ENCODE measurements at places on chromosomes 6 and 20. TPM values are rescaled to one million over a fixed set of nuclear protein-coding genes. Genes with fewer than 3 reads are reported as not detected.
A peak's percentile ranks its signal among the peaks of the same experiment; 100 is the strongest.

The RNF217 gene
- 14.1 TPM for total RNA-seq

The GSTA1 gene
- total RNA-seq, result not detected

DNA sequence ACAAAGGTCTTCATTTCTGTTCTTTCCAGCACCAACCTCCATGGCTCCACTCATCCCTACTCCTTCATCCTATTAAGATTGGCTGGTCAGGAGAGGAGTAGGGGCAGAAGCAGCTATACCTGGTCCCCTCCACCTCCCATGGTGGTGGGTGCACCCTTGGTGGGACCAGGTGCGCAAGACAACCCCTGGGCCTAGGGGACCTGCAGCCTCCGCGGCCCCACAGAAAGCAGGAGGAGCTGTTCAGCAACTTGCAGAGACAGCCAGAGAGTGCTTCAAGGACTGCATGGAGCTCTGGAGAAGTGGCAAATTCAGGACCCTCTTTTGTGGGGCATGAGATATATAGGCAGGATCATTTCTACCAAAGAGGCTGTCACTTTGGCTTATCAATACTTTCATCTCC, 9.8 kb downstream of the ULBP2 start:
- DNase-seq, result no peak

The GGT7 gene
- total RNA-seq, result 21.6 TPM

- DNase-seq, result no peak
These were observed 158.2 kb upstream of the PRND start for GRCh38 chr20:4563534-4563933.

The RBM12 gene
- 46.2 TPM for total RNA-seq

DNA sequence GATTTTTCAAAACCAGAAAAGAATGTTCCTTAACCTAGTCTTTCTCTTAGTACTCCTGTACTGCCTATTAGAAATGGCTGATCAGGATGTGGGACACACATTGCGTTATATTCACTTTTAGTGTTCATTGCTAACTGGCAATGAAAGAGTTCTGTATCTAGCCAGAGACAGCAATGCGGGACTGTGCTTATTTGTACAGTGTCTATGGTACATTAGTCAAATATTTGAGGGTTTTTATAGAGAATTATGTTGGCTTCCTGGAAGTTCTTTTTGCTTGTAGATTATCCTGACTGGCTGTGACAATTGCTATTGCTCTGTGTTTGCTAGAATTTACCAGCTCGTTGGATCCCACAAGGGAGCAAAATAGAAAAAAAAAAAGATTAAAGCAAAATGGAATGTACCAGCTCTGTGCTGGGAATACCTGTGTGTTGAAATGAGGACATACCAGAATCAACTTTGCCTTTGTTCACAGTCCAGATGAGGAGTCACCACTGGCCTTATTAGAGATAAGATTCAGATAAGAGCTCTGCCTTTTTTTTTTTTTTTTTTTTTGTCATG, 22.4 kb upstream of the IFNGR1 start:
- DNase-seq, result no peak

GRCh38 chr6:9295644-9296043, 860.3 kb upstream of the SLC35B3 start:
- DNase-seq, result no peak

GRCh38 chr20:3777716-3778629, 3.3 kb downstream of the SPEF1 start:
- peak; percentile 77 for DNase-seq

GRCh38 chr6:149851461-149852110, 12.6 kb downstream of the LRP11 start:
- DNase-seq, result no peak

DNA sequence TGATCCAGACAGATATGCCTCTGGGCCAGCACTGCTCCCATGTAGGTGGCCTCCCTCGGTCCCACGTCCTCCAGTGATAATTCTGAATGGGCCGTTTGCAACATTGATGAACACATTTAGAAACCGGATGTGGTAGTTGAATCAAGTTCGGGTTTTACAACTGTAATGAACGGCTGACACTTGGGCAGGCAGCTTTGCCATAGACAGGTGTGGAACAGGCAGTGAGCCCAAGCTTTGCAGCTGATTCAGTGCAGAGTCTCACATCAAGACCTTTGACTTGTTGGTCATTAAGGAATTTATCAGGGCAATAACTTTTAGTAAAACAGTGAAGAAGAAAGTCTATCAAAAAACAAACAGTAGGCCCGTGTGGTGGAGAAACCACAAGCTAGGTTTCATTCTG, 466.6 kb upstream of the AGPAT4 start:
- DNase-seq, result no peak

- no peak for DNase-seq
These were observed 31.1 kb downstream of the VSTM2L start for GRCh38 chr20:37933786-37934633.

The MLN gene
- not detected for total RNA-seq

DNA sequence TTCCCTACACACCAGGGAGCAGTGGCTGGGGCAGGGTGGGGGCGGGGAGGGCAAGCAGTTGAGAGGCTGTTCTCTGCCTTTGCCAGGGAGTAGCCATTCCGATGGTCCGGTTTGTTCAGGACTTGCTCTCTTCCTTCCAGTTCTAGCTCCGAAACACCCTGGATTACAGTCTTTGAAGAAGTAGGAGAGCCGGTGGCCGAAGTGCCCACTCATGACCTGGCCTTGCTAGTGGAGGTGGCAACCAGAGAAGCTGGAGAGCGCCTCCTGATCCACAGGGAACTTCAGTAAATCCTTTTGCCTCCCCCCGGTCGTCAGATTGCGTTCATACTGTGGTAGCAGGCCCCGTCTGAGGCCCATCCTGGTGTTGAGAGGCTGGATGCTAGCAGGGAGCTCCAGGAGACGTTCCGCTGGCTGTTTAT, 92.8 kb downstream of the ARID1B start:
- no peak for DNase-seq

DNA sequence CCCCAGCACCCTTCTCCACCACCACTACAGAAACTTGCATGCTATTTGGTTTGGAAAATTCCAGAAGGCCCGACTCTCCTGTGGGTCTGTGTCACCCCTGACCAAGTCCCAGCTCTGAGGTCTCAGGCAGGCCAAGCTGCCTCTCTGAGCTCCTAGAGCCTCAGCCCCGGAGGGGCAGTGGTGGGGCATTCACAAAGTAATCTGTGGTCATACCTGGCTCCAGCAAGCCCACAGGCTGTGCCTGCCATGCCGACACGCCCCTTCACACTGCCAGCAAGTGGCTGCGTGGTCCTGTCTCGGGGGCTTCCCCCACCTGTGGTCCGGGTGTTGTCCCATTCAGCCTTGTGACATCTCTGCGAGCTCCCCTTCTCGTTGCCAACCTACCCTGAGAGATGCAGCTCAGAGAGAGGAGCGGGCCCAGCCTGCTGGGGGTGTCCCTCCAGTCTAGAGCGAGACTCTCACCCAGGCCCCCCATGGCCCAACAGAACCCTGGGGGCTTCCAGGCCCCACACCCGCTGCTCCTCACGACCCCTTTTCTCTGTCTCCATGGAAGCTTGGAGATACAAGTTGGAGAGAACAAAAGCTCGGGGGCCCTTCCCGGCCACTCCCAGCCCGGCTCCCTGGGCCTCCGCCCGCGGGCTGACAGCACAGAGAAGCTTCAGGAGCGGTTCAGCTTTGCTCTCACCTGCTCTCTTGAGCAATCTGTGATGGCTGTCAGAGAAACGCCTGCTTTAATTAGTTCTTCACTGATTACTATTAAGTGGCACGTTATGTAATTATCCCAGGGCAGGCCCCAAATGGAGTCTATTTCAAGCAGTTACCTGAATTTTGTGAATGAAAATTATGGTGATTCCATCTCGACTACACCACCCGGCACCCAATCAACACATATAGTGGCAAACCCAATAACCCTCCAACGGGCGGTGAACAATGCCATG, 147.7 kb upstream of the PHACTR3 start:
- no peak for DNase-seq

DNA sequence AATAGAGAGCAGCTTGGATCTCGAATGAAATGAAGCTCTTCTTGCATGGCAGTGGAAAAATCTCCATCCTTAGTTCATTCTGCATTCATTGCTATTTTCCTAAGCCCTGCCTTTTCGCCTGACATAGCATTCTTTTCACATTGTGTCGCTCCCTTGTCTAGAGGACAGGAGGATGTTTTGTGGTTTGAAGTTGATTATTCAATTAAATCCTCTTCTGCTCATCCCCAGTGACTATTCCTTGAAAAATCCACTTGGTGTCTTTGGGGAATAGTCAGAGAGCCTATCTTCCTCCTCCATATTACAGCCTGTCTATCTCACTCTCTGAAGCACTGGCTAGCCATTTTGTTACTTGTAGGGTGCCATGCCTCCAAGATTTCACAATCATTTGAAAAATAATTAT, 161.2 kb downstream of the KLHL32 start:
- no peak for DNase-seq

- no peak for DNase-seq
These were observed 2.7 kb downstream of the WRNIP1 start for GRCh38 chr6:2767657-2768524.

DNA sequence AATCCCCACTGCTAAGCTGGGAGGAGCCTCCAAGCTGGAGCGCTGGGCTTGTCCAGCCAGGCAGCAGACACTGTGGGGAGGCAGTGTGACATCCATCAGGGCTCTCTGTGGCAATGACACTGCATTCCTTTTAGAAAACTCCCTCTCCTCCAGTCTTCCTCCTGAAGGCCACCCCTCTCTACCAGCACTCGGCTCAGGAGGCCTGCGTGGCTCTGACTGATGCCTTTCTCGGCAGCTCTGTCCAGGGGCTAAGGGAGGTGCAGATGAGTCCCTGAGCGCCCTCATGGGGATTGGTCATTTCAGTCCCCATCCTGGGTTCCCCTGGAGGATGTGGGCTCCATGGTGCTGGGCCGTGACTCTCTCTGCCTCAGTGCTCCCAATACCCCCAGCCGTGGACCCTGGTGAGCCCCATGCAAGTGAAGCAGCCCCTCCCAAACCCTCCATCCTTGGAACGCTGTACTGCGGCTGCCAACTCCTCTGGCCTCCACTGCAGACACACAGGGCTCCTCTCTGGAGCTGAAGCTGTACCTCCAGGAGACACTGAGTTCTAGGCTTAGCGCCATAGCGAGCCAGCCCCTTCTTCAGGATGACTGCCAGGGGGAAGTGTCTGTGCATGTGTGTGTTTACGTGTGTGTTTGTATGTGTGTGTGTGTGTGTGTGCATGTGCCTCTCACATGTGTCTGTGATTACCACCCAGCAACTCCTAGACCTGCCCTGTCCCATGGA, 209.6 kb downstream of the ERMARD start:
- no peak for DNase-seq

Data from left ventricle myocardium inferior (tissue), 1 donor.